ENCODE measurements at places on chromosomes 6 and 20.

DNA sequence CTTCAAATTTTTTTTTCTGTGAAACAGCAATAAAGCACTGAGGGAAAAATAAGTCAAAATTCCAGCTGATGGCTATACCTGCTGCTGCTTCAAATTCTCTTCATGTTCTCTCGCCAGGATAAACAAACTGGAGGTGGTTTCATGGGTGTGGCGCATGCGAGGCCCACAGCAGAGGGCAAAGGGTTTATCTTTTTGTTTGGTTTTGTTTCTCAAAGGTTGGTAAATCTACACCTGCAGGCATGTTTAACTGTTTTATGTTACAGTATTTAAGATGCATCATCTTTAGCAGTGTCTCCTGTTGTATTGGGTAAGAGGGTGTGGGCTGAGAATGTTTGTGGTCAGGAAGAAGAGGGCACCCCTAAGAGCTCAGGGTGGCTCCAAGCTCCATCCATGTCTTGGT is 342.2 kb downstream of the CDH26 start:
- DNase-seq: no peak

DNA sequence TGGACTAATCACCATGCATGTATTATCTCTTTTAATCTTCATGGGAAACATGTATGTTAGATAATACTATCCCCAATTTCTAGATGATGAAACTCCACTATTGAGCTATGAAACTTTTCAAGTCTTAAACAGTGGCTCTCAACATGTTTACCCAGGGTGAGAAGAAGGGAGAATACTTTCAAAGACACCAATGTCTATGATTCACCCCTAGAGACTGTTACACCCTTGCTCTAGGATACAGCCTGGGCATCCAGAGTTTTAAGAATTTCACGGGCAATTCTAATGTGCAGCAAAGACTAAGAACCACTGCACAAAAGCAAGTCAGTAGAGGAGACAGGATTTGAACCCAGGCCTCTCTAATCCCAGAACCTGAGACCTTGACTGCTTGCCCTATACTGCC is 47.8 kb downstream of the GFOD1 start:
- DNase-seq: no peak

GRCh38 chr6:30600451-30600961 is 16.5 kb downstream of the PPP1R10 start:
- DNase-seq: no peak

- DNase-seq: no peak
Measured at GRCh38 chr6:154093231-154094044, 54.4 kb downstream of the OPRM1 start.

GRCh38 chr6:129525055-129525454 is 184.9 kb downstream of the ARHGAP18 start:
- DNase-seq: no peak

DNA sequence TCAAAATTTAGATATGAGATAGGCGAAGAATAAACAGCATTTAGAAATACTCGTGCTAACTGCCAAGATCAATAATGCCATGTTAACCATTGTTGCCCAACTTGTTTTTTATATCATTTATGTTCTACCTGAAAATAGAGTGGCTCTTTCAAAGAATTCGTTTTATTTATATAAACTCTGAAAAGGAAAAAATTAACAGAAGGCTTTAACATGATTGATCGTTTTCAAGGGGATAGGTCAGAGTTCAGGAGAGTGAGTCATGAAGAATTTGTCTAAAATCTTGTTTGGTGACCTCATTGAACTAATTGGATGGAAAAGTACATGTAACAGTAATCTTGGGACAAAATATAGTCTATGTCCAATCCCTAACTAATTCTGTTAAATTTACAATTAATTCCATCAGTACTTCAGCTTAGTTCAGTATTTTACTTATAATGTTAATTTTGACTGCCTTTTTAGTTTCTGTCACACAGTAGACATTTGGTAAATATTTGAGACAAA is 11.1 kb upstream of the ELOVL2 start:
- DNase-seq: no peak

GRCh38 chr6:152598901-152599537 is 38.1 kb downstream of the SYNE1 start:
- no peak for DNase-seq

DNA sequence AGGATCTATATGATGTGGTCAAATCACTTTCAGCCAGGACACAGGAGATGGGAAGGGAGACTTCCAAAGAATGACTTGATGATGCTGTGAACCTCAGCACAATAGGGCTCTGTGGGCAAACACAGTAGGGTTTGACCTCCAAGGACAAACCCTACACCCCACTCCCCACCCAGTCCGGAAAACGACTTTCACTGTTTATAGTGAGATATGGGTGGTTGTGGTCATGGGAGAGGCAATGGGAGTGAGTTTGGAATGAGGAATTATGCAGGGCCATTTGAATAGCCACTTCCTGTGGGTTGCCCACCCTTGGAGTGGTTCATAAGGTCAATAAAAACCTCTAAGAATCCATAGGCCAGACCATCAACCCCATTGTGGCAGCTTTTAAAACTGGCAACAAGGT is 38.4 kb upstream of the PRND start:
- no peak for DNase-seq

DNA sequence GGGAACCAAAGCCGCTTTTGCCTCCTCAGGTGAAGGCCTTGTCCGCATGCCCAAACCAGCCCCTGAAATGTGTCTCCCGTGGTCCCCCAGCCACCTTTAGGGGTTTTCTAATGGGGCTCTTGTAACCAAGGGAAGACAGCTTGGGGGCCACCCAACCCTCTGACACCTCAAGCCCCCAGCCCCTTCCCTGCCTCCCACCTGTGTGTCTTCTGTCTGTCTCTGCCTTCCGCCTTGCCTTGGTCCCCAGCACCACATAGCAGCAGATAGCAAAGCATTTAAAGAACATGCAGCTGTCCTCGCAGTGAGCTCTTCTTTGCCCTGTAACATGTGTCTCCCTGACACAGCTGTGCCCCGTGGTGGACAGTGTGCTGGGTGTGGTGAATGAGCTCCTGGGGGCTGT is 9.6 kb downstream of the BPIFB3 start:
- DNase-seq: no peak

GRCh38 chr6:163530406-163530805 is 115.9 kb downstream of the QKI start:
- DNase-seq: no peak

DNA sequence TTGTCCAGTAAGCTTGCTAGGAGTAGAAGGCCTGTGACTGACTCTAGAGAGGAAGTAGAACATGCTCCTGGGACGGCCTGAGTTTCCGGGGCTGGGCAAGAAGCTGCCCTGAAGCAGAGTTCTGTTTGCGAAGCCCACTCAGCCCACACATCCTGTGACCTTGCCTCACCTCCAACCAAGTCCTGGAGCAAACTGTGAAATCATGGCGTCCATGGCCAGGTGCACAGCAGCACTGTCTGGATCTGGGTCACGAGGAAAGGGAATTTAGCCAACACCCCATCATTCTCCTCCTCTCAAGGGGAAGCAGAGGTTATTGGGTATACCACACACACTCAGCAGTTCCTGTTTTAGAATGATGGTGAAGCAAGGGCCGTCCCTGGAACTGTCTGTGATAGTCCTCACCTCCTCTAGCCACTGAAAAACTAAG is 87.5 kb downstream of the CRYBG1 start:
- no peak for DNase-seq
